ENCODE measurements at places on chromosomes 16 and 17.

DNA sequence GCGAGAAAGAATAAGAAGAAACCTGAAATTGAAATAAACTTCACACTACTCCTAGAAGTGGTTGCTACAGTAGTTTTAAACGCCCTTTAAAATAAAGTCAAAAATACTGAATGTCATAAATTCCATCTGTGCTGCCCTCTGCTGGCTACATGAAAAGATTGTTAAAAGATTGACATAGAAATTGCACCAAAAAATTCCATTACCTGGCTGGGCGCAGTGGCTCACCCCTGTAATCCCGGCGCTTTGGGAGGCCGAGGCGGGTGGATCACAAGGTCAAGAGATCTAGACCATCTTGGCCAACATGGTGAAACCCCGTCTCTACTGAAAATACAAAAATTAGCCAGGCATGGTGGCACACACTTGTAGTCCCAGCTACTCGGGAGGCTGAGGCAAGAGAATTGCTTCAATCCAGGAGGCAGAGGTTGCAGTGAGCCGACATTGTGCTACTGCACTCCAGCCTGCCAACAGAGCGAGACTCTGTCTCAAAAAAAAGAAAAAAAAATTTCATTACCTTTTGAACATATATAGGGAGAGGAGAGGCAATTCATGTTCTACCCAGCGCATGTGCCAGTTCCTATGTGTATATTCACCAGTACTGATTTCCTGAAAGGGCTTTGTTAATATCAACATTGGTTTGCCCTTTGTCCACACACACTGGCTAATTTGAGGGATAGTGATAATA, 36.5 kb downstream of the CYTH1 start:
- peak; percentile 19 for DNase-seq

GRCh38 chr17:34917381-34917780, 43.9 kb downstream of the CCT6B start:
- no peak for DNase-seq

DNA sequence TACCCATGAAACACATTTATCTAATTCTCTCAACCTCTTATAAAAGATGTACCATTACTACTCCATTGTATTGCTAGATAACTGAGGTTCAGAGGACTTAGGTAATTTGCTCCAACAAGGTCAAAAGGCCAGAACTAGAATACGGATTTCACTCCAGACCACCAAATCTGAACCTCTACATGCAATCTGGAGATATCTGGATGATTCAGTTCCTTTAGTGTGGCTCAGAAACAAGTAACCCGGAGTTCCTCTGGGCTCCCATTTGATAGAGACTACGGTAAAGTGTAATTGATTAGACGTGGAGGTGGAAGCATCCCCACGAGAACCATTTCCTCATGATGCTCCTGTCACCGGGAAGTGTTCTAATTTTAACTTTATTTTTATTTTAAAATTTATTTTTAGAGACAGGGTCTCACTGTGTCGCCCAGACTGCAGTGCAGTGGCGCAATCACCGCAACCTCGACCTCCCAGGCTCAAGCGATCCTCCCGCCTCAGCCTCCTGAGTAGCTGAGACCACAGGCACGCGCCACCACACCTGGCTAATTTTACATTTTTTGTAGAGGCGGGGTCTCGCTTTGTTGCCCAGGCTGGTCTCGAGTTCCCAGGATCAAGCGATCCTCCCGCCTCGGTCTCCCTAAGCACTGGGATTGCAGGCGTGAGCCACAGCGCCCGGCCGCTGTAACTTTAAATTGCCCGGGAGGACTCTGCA, 608 bp upstream of the COX10 start:
- no peak for DNase-seq

DNA sequence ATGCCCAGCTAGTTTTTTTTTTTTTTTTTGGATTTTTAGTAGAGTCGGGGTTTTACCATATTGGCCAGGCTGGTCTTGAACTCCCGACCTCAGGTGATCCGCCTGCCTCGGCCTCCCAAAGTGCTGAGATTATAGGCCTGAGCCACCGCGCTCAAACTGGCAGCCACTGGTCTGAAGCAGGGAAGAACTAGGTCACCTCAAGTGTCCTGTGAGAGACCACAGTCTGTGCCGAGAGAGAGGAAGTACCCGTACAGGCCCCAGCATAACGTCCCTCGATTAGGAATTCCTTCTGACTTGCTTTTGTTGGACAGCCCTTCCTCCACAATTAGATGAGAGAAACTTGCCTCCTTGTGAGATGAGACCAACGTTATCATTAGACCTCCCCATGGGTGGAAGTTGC, 13.7 kb upstream of the CD300E start:
- no peak for DNase-seq

DNA sequence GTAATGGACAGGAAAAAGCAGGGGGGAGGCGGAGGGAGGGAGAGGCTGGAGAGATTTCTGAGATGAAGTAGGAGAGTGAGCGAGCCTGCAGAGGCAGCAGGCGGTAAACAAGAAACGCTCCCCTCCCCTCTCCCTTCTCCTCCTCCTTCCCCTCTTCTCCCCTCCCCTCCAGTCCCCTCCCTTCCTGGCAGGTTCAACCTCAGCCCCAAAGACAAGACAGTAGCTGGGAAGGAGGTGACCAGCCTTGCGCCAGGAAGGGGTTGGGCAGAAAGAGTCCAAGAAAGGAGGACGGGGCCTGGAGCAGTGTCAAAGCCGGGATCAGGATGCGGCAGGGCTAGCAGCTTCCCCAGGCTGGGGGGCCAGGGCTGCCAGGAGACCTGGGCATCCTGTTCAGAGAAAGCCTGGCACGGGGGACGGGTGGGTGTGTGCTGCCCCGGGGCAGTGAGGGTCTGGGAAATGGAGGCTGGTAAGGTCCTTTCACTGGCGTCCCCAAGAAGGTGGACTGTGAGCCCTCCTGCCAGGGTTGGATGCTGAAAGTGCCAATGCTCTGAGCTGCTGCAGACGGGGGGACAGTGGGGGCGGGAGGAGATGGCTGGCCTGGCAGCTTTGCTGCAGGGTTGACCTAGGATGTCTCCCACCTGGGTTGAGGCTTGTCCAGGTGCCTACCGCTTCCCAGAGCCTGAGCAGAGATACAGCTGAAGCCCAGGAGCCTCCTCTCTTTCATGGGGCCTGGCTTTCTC, 261.6 kb upstream of the TNRC6C start:
- no peak for DNase-seq

- no peak for DNase-seq
These were observed 5.2 kb downstream of the CCDC102A start for GRCh38 chr16:57531253-57531575.

GRCh38 chr17:11331547-11332513, 90.8 kb downstream of the SHISA6 start:
- no peak for DNase-seq

GRCh38 chr16:29719063-29719462, 26.7 kb downstream of the C16orf54 start:
- DNase-seq, result no peak

DNA sequence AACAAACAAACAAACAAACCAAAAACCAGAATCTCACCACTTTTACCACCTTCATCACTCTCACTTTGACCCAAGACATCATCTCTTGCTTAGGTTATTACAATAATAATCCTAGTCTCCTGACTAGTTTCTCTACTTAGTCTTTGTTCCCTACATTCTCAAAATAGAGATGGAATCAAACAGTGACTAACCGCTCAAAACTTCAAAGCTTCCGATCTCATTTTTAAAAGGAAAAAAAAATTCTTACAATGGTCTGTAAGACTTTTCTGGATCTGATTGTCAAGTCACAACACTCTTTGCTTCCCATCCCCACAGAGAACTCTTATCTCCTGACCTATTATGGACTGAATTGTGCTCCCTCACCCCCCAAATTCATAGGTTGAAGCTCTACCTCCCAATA, 60.9 kb downstream of the SPAG9 start:
- peak; percentile 18 for DNase-seq

DNA sequence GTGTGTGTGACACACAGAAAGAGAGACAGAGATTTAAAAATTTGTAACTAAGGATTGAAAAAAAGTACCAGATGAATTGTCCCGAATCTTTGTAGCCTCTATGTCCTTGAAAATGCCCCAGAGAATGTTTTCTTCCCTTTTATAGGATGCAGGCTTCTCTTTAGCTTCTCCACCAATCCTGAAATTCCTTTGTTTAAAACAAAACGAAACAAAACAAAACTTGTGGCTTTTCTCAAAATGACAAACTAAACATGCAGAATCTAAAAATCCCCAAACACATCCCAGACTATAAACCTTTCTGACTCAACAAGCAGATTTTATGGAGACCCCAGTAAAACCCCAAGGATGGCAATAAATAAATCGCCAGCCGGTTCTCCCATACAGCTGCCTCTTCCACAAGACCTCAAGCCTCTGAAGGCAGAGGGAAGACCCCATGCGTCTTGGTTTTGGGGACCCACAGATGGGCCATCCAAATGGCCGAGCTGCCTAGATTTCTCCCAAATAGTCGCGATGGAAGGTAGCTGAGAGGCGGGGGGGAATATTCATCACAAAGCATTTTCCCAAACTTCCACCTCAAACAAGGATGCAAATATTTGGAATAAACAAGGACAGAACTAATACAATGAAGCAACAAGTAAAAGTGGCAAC, 269.5 kb upstream of the FOXF1 start:
- no peak for DNase-seq

GRCh38 chr17:15921640-15922039, 23.3 kb upstream of the ADORA2B start:
- no peak for DNase-seq

GRCh38 chr17:7141824-7142223, 27.2 kb upstream of the ASGR2 start:
- no peak for DNase-seq

DNA sequence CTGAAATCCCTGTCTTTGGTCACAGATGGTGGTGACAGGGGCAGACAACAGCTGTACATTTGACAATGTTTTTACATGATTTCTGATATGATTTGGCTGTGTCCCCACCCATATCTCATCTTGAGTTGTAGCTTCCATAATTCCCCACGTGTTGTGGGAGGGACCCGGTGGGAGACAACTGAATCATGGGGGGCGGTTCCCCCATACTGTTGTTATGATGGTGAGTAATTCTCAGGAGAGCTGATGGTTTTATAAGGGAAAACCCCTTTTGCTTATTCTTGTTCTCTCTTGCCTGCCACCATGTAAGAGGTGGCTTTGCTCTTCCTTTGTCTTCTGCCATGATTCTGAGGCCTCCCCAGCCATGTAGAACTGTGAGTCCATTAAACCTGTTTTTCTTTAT, 353.9 kb downstream of the CPPED1 start:
- DNase-seq, result no peak

DNA sequence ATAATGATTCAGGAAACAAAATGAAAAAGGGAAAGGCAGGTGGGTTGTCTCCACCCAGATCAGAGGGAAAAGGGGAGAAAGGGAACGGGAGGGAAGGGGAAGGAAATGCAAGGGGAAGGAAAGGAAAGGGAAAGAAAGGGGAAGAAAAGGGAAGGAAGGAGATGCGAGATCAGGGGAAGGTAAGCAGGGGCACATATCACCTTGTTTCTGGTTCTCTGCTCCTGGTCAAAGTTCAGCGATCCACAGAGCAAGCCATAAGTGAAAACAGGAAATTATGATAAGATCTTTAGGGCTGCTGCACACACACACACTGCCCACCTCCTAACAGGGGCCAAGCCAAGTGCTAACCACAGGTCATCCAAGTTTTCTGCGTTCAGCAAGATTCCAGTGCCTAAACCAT, 37.5 kb upstream of the GRIN2A start:
- DNase-seq, result no peak

DNA sequence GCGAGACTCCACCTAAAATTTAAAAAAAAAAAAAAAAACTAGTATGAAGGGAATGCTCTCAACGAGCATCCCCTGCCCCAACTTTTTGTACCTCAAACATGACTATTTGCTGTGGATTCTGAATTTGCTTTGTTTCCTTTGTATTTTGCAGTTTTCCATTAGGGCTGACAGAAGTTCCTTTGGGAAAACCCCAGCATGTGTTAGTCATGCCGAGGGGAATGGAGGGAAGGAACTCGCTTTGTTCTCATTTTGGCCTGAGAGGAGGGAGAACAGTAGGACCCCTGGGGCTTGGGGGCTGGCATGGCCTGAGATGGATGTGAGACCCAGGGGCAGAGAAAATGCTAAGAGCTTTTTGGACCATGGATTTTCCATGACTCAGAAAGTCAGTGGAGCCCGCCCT, 20.5 kb downstream of the KRT9 start:
- peak; percentile 58 for DNase-seq

DNA sequence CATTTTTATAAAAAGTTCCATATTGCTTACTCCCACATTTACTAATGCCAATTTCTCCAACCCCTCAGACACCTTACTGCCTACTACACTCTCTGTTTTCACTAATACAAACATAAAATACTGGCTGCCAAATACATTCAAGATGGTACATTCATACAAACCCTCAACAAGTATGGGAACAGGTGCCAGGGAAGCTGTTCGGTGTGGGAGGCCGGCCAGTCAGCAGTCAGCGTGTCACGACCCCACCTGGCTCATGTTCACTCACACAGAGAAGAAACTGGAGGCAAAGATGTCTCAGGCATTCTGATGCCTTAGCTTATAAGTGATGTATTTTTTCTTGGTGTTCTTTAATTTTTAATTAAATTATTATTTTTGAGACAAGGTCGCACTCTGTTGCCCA, 42.4 kb upstream of the TRAP1 start:
- no peak for DNase-seq

GRCh38 chr16:87626401-87626800, 24.1 kb downstream of the JPH3 start:
- DNase-seq, result no peak

- DNase-seq, result no peak
These were observed 19.1 kb upstream of the DDX52 start for GRCh38 chr17:37662353-37662752.

GRCh38 chr17:15012351-15012980, 252.7 kb downstream of the PMP22 start:
- no peak for DNase-seq

- DNase-seq, result no peak
These were observed 2.3 kb upstream of the RSKR start for GRCh38 chr17:28616281-28616680.

DNA sequence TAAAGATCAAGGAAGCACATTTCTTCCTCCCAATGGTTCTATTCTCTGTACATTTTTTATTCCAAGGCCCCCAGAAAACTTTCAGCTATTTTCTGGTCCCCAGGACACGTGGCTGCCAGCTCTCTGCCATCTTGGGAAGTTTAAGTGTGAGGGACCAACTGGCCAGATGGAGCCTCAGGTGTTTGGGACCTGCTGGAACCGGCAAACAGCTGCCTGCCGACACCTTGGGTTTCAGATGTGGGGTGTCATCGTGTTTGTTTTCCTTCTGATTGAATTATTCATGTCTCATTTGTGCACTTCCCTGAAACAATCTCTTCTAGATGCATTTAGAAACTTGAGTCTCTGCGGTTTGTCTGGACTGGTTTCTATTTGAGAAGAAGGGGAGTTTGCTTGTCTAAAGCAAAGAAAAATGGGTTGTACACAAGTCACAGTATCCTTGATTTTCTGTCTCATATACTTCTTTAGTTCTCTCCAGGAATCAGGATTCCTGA, 386.5 kb downstream of the SLC39A11 start:
- no peak for DNase-seq

- no peak for DNase-seq
These were observed 3.7 kb downstream of the SERPINF1 start for GRCh38 chr17:1765576-1765975.

GRCh38 chr16:3696425-3697218, 20.7 kb downstream of the TRAP1 start:
- peak; percentile 84 for DNase-seq

Data from fibroblast of lung (primary cell).